ENCODE measurements at places on chromosomes 4 and X. TPM values are rescaled to one million over a fixed set of nuclear protein-coding genes. Genes with fewer than 3 reads are reported as not detected.

DNA sequence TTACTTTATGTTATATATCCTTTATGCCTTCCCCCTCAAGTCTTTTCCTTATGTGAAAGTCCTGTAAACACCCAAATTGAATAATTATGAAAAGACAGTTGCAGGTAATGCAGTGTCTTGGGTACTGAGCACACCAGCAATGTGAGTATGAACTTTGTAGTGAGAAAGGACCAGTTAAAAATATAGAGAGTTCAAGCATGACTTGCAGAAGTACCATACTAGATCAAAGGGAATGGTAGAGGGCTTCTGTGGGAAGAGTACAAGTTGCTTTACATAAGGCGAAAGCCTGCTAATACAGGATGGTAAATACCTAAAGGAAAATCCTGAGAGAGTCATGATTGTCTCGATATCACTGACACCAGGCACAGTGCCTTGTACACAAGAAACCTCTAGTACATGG is 25.7 kb downstream of the KIAA0232 start:
- peaks cover 2% of the 10 kb centered on the region for H3K36me3 ChIP-seq
- no peaks in the 10 kb centered on the region for H3K27me3 ChIP-seq
- no peak overlapping the region for H3K27ac ChIP-seq
- no peak overlapping the region for H3K4me3 ChIP-seq
- DNase-seq, result no peak
- peaks cover 14% of the 10 kb centered on the region for H3K4me1 ChIP-seq

DNA sequence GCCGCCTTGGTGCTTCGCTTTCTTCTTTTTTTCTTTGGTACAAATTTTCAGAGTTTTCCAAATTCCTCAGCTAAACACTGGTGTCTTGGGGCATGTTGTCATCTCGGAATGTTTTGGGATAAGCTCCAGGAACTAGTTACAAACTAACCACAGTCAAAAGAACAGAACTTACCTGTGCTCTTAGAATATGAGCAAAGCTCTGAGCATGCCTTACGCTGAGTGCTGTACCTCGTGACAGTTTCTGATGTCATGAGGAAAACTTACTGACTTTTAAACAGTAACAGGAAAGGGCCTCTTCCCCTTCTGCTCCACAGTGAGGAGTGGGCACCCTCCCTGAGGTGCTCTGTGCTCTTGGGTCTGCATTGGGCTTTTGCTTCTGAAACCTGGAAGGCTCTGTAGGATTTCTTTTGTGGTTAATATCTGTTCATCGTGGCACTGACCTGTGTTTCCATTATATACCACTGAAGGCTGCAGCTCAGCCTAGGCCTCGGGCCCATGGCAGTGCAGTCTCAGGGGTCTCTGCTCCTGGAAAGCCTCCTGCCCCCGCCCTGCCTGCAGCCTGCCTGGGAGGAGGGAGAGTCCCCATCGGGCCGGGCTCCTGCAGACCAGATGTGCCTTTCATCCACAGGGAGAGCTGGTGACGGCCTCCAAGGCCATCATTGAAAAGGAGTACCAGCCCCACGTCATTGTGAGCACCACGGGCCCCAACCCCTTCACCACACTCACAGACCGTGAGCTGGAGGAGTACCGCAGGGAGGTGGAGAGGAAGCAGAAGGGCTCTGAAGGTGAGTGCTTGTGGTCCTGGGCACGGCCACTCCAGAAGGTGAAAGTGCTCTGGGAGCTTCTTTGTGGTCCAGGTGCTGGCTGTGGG is 48.7 kb downstream of the NOP14 start:
- no peaks in the 10 kb centered on the region for H3K4me1 ChIP-seq
- H3K4me3 ChIP-seq, result no peak overlapping the region
- DNase-seq, result no peak
- no peaks in the 10 kb centered on the region for H3K27me3 ChIP-seq
- no peak overlapping the region for H3K27ac ChIP-seq

DNA sequence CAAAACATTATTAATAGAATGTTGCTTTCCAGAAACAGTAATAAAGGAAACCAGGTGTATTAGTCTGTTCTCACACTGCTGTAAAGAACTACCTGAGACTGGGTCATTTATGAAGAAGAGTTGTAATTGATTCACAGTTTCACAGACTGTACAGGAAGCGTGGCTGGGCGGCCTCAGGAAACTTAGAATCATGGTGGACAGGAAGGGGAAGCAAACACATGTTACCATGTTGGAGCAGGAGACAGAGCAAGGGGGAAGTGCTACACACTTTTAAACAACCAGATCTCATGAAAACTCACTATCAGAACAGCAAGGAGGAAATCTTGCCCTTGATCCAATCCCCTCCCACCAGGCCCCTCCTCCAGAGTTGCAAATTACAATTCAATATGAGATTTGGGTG is 815.8 kb downstream of the TRIML1 start:
- H3K4me1 ChIP-seq, result no peaks in the 10 kb centered on the region
- H3K27ac ChIP-seq, result no peak overlapping the region
- no peaks in the 10 kb centered on the region for H3K27me3 ChIP-seq
- no peaks in the 10 kb centered on the region for H3K36me3 ChIP-seq
- H3K4me3 ChIP-seq, result no peak overlapping the region

Gene HPGDS
- total RNA-seq, result not detected

DNA sequence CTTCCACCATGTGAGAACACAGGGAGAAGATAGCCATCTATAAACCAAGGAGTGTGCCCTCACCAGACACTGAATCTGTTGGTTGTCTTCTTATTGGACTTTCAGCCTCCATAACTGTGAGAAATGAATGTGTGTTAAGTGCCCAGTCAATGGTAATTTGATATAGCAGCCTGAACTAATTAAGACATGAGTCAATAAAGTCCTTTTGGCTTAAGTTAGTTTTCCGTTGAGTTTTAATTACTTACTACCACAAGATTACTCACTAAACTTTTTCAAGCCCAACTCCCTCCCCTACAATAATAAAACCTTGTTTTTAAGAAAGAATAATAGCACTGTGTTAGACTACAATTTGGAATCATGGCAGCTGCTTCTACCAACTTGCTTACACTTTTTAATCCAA is 324.2 kb downstream of the PCDH19 start:
- DNase-seq, result no peak
- 0 out of 2 replicates have a peak, but pooled peaks cover 3% of the 10 kb centered on the region for H3K4me1 ChIP-seq
- H3K27ac ChIP-seq, result no peak overlapping the region
- no peaks in the 10 kb centered on the region for H3K36me3 ChIP-seq
- no peak overlapping the region for H3K4me3 ChIP-seq
